ENCODE measurements at places on chromosomes 3 and 15.

DNA sequence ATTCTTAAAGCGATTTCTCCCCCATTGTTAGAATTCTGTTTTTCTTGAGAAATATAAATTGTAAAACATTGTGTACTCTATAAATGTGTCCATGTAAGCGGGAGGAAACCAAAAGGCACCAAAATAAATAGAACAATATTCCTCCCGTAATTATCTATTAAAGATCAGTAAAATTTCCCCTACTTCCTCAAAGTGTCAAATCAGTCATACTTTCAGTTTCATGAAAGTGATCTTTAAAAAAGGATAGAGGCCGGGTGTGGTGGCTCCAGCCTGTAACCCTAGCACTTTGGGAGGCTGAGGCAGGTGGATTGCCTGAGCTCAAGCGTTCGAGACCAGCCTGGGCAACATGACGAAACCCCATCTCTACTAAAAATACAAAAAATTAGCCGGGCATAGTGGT is 278.9 kb downstream of the MECOM start:
- DNase-seq: no peak

DNA sequence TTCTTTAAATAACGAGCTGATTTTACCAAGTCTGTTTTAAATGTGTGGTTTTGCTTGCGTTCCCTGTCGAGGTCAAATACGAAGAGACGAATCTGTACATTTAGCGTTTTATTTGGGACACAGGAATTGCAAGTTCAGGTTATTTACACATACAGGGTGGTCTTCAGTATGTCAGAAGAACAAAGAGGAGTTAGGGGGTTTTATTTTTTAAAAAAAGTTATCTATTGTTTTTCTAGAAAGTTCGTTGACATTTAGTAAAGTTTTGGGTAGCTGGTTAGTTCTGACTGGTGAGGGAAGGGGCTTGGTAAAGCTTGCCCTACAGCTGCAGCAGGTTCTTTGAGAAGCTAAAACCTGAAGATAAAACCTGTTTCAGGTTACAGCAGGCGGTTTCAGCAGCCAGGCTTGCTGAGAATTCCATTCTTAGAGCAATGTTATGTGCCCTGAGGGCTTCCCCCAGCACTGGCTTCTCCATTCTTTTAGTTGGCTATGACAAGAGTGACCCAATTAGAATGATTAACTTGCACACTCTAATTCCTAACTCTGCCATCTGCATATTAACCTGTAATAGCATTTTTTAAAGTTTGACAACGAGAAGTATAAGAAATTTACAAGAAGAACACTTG is 815 bp upstream of the ZNF280D start:
- DNase-seq: no peak

DNA sequence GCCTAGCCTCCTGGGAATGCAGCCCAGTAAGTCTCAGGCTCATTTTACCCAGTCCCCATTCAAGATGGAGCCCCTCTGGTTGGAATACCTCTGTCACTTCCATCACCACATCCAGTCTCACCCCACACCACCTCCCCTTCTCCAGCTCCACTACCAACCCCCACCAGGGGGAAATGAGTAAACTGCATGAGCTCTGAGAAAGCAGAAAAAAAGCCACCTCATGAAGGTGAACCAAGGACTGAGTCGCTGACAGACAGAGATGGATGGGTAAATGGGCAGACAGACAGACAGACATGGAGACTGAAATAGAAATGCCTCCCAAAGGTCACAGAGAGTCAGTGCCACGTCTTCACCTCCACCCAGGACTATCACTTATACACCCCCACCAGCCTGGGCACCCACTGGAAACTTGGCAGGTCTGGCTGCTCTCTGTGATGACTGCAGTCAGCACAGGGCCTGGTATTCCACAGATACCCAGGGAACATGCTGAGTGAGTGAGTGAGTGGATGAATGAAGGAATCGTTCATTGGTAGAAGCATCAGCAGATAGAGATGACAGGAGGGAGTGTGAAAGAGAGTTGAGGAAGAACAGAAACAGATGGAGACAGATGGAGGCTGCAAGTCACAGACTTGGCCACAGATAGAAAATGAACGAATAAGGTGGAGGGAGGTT is 4.9 kb upstream of the LOXL1 start:
- no peak for DNase-seq

DNA sequence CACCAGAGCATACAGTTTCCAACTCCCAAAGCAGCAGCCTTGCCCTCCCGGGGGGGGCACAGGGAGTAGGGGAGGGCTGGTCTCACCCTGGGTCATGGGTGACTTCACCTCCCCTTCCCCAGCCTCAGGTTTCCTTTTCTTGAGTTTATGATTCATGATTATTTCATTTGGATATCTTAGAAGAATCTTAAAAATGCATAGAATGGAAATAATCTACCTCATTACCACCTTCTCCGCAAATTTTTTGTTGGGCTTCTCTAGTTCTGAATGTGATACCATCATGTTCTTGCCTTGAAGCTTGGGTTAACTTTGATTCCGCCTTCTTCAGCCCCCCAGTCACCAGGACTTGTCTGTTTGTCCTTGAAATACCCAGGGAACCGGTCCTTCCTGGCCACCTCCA is 148.8 kb upstream of the ROPN1 start:
- DNase-seq: no peak

DNA sequence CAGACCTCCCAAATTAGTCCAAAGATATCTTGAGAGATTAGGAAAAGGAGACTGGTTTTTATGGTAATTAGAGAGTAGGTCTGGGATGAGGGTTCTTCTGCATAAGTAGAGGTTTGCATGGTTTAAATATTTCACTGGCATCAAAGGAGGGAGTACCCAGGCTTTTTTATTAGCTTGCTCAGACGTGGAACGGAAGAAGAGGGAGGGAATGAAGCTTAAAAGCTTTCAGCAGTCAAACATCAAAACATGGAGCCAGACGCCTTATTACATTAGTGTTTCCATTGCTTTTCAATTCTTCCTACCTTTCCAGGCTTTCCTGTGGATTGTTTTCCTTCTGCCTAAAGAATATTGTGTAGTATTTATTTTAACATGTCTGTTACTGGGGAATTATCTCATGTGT is 342.1 kb upstream of the SOX2 start:
- no peak for DNase-seq

DNA sequence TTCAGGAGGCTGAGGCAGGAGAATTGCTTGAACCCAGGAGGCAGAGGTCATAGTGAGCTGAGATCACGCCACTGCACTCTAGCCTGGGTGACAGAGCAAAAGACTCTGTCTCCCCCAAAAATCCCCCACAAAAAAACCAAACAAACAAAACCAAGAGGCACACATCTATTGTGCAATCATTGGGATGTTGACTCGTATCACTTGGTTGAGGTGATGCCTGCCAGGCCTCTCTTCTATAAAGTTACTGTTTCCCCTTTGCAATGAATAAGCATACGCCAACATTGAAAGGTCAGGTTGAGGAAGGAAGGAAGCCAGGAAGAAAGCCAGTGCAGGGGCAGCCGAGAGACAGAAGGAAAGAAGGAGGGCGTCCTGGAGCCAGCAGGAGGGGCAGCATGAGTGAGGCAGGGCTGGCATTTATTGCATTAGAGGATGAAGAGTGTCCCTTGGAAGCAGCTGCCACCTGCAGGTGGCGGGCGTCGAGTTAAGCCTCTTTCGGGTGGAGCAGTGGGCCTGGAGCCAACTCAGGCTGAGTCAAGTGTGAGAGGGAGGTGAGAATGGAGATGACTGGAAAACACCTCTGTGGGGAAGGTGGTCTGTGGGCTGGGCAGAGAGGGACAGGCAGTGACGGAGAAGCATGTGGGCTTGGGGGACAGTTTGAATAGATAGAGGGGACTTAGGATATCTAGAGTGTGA is 8.3 kb upstream of the CSPG4 start:
- no peak for DNase-seq

- no peak for DNase-seq
Measured at GRCh38 chr3:12622335-12622734, 41.6 kb downstream of the RAF1 start.

GRCh38 chr3:66416556-66417304 is 84.1 kb downstream of the LRIG1 start:
- DNase-seq: no peak

GRCh38 chr3:11238880-11239279 is 33.3 kb upstream of the ATG7 start:
- peak; percentile 65 for DNase-seq

- no peak for DNase-seq
Measured at GRCh38 chr3:119314821-119315220, 20.6 kb downstream of the ARHGAP31 start.

DNA sequence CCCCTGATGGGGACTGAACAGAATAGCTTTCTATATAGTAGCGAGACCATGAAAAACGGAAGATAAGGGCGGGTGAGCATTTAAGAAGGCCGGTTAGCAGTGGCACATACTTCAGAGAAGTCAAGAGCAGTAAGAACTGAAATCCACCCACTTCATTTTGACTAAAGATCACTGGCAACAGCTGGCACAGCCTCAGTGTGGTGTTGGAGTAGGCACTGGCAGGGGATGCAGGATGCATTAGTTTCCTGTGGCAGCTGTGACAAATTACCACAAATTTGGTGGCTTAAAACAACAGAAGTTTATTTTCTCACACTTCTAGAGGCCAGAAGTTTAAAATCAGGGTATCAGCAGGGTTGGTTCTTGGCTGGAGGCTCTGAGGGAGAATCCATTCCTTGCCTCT is 176.5 kb downstream of the ADAMTSL3 start:
- DNase-seq: no peak

GRCh38 chr3:123656691-123657090 is 71.8 kb upstream of the HACD2 start:
- no peak for DNase-seq

- no peak for DNase-seq
Measured at GRCh38 chr15:30939161-30939560, 35.4 kb downstream of the FAN1 start.

- no peak for DNase-seq
Measured at GRCh38 chr15:83837945-83838571, 184.1 kb downstream of the ADAMTSL3 start.

DNA sequence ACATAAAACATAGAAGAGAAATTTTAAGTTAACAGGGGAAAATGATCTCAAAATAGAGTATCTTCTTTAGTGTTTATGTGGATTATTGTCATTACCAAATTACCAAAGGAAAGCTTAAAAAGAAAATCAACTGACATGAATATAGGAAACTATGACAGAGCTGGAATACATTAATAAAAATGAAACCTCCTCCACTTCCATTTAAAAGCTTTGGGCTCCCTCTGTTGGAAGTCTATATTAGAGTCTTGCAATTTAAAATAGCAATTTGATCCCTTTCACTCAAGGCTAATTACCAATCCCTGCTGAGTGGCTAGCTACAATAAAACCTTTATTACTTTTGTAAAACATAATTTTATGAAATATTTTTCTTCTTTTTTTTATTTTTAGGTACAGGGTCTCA is 61.4 kb upstream of the IMPG2 start:
- DNase-seq: no peak

GRCh38 chr15:58332676-58333400 is 99.0 kb upstream of the LIPC start:
- no peak for DNase-seq

- DNase-seq: no peak
Measured at GRCh38 chr15:72050700-72051099, 67.2 kb downstream of the MYO9A start.

DNA sequence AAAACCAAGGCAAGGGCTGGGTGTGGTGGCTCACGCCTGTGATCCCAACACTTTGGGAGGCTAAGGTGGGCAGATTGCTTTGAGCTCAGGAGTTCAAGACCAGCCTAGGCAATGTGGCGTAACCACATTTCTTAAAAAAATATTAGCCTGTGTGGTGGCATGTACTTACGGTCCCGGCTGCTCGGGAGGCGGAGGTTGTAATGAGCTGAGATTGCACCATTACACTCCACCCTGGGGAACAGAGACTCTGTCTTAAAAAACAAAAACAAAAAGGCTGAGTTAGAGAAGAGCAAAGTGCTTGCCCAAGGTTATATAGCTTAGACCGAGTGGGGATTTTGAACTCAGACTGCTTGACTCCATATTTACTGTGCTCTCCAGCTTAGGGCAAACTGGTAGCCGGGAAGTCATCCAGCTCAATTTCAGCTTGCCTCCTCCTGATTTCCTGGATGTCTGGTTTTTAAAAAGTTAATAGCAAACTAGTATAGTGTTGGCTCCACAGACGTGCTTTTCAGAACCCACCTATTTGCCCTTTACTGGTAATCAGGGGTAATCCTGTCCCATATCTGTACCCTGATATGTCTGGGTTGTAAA is 138.9 kb downstream of the CACNA1D start:
- no peak for DNase-seq

GRCh38 chr3:98457543-98457942 is 5.5 kb upstream of the OR5K1 start:
- DNase-seq: no peak

GRCh38 chr3:42079701-42080452 is 11.3 kb upstream of the TRAK1 start:
- no peak for DNase-seq

GRCh38 chr15:66765478-66766281 is 63.6 kb downstream of the SMAD6 start:
- no peak for DNase-seq

DNA sequence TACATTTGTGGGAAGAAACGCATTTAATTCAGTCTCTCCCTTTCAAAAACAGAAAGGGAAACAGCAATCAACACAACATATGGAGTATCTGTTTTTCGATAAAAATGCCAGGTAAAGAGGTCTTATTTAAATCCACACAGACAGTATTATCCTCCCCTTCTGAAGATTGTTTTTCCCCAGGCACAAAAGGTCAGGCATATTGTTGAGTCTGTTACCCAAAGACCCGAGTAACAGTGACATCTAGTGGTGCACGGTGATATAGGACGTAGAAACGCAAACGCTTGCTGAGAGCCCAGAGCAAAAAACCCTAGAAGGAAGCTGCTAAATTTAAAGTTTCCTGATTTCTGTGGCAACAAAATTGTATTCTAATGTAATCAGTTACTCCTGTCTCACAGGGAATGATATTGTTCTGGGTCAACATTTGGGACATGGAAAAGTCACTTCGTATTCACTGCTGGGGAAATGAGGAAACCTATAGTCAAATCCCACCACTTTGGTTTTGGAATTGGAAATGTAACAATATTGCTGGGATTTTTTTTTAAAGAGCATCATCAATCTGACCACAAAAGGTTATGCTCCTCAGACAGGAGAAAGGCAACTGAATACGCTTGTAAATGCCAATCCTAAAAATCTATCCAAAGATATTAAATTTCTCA is 312.7 kb upstream of the CCDC54 start:
- no peak for DNase-seq

DNA sequence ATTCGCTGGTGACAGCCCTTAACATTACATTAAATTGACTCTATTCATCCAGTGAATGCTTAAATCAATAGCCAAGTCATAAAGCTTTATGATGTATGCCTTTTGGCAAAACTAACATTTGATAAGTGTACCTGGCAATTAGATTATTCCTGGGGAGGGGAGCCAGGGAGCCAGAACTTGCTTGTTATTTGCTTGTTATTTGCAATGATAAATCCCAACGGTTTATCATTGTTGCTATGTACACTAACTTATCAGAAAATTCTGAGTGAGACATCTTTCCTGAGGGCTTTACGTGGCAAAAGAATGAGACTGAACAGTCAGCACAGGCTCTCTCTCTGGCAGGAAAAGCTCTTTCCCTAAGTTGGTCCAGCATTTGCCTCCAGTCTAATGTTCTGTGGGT is 35.8 kb upstream of the FBN1 start:
- DNase-seq: no peak

GRCh38 chr3:53159156-53160060 is 1.6 kb upstream of the PRKCD start:
- DNase-seq: no peak

- no peak for DNase-seq
Measured at GRCh38 chr3:34212656-34213055, 414.2 kb downstream of the PDCD6IP start.

Measured in T-helper 1 cell (primary cell).